ENCODE measurements at places on chromosomes 1 and 21.

DNA sequence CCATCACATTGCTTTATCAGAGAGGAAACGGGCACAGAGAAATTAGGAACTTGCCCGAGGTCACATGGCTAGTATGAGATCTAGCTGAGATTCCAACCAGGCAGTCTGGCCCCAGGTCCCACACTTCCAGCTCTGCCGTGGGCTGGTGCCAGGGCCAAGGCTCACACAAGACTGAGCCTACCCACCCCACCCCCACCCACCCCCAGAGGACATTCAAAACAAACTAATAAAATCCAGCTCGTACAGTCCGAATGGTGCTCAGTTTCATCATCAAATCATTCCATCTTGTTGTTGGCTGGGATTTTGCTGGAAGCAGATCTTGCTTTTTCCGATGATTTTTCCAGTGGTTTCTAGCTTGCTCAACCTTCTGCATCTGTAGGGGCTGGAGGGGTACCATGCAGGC is 27.9 kb downstream of the MATN1 start:
- no peak for DNase-seq

DNA sequence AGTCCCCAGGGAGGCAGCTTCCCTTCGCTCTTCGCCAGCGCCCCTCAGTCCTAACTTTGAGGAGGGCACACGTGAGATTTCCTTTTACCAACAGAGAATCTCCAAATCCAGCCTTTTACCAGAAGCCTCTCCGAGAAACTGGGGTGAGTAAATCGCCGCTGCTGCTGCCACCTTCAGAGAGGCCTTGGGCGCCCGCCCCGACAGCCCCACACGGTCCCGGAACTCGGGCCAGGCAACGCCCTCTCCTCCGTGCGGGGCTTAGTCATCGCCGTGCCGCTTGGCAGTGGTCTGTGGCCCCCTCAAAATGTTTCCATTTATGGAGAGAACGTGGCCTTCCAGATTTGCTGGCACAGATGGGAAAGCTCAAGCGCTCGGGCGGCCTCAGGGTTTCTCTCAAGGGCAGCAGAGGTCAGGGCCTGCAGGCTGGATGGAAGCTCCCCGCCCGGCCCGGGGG is 41.4 kb upstream of the COL6A2 start:
- DNase-seq: no peak

DNA sequence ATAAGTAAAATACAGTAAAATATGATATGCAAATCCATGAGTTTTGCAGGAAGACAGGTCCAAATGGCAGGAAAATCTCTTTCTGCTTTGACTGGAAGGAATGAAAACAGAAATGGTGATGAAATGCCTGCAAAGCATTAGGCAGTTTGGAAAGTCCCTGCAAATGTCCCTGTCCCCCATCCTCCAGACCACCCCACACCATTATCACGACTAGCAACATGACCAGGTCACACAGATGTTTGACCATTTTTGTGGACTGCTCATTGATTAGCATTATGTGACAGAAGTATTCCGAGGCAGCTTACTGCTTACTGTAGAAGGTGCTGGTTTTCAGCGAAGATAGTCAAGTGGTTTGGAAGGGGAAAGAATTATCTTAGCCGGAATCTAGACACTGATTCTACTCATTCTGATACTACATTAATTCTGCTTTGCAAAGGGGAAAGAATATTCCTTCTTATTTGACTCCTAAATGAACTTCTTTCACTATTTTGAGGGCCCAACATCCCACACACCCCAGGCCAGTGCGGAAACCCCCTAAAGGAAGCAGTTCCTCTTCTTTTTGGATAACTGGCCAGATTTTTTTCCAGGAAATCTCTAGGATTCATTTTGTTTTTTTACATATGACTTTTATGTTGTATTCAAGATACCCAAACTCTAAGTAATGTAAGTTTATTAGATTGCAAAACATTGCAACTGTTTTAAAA is 9.5 kb upstream of the CR2 start:
- no peak for DNase-seq

DNA sequence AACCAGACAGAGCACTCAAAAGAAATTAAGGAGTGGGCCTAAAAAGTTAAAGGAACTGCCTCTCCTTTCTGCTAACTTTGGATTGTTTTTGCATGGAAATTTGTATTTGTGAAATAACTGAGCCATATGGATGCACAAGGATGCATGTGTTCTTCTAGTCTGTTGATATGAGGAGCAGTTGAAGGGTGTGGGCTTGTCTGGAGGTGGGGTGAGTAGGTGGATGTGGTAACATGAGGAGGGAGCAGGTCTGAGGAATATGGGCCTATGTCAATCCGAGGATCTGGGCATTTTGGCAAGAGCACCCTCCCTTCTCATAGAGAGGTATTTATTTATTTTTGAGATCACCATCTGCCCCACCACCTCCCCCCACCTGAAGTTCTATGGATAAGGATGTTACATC is 13.4 kb downstream of the CACNA1E start:
- no peak for DNase-seq

DNA sequence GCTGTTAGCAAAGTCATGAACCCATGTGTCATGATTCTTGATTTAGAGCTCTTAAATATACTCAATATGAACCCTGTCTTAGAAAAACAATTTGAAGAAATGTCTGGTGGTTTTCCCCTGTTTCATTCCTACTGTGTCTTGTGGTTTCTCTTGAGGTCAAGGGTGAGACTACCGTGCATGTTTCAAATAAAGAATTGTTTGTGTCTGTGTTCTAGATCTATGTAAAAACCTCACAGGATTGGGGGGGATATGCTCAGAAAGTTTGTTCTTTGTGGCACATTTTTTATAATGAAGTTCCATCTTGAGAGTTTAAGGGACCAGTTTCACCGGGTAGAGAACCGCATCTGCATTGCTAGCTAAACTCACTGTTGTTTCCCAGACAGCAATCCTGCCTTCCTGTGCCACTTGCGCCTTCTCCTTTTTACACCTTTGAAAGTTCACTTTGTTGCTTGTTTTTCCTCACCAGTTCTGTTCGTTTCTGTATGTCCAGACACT is 30.9 kb upstream of the CACYBP start:
- no peak for DNase-seq
